Stimulated activated CD4-positive, alpha-beta T cell treated with anti-CD3 and anti-CD28 coated beads, Interleukin-1b, Interleukin-23, amount 100 ng/mL, for 24 hours (primary cell): ENCODE measurements at places on chromosomes 1 and 21.

DNA sequence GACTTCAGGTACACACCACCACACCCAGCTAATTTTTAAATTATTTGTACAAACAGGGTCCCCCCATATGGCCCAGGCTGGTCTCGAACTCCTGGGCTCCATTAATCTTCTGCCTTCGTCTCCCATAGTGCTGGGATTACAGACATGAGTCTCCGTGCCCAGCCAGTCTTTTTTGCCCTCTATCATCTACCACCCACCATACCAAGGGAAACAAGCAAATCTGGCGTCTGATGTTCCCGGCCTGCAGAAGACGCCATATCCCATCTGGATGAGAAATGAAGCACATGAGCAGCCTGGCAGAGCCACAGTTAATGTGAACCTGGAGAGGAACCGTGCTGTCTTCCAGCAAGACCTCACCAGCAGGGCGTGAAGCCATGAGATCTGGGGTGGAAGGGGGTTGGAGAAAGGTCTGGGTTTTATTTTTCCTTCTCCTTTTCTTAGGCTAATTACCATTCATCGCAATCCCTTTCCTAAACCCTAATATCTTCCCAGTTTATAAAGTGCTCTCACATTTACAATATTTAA, 1.8 kb upstream of the PRELP start:
- DNase-seq, result no peak

DNA sequence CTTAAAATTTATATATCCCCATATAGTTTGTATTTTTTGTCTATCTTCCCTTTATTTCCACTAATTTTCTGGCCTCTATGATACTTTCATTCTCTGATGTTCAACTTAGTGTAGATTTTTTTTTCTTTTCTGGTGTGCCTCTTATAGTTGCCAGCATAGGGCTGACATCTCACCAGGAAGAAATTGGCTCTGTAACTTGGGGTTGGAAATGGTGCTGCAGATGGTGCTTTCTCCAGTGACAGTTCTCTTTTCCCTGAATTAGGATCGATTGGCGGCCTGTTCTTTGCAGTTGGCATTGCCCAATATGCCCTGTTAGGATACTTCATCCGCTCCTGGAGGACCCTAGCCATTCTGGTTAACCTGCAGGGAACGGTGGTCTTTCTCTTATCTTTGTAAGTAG, 50.3 kb downstream of the SLC22A15 start:
- no peak for DNase-seq

- no peak for DNase-seq
Measured at GRCh38 chr1:56540467-56540866, 38.9 kb downstream of the PLPP3 start.

GRCh38 chr1:30950053-30950452, 41.5 kb upstream of the SDC3 start:
- DNase-seq, result no peak

DNA sequence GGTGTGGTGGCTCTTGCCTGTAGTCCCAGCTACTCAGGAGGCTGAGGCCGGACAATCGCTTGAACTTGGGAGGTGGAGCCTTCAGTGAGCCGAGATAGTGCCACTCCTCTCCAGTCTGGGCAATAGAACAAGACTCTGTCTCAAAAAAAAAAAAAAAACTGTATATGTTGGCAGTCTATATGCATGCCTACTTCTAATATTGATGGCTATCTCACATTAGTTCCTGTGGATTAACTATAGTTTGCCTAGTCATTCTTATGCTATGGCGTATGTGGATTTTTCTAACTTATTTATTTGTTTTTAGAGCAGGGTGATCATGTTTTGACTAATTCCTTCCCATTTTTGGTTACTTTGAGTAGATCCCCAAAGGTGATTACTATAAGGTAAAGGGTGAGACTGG, 9.4 kb downstream of the GSTM1 start:
- DNase-seq, result no peak

GRCh38 chr1:204830747-204831146, 39.9 kb upstream of the NFASC start:
- DNase-seq, result no peak

GRCh38 chr1:96355961-96356360, 365.6 kb upstream of the PTBP2 start:
- DNase-seq, result no peak

DNA sequence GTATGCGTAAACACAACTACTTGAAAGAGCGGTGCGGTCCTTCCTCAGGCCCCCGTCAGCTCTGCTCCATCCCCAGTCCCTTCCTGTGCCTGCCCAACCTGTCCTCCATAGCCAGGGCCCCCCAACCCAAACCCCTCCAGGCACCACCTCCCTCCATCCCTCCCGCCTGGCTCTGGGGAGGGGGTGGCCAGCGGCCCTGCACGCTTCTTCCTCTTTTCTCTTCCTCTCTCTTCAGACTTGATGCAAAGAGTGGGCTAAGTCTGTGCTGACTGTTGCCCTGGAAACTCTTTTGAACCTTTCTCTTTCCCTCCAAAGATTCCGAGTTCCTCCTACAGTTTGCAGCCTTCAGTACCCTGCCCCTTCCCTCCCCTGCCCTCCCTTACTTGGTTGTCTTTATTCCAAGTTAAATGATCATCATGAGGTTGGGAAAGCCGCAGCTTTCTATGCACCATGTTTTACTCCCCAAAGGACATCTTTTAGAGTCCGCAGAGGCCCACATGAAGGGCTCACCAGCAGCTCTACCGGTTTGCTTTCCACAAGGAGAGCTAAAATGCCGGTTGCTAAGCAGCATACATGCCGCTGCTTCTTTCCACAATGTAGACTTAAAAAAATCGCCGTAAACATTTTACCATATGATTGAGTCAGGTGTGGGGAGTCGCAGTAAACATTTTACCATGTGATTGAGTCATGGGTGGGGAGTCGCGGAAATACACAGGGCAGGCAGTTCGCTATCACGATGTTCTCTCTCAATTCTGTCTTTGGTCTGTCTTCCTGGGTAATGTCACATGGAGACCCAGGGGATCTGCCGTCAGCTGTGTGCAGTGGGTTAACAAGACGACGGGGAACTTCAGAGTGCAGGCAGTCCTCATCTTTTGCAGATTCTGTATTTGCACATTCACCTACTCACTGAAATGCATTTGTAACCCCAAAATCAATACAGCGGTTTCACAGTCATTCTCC, 525.3 kb downstream of the KIF26B start:
- DNase-seq, result no peak

DNA sequence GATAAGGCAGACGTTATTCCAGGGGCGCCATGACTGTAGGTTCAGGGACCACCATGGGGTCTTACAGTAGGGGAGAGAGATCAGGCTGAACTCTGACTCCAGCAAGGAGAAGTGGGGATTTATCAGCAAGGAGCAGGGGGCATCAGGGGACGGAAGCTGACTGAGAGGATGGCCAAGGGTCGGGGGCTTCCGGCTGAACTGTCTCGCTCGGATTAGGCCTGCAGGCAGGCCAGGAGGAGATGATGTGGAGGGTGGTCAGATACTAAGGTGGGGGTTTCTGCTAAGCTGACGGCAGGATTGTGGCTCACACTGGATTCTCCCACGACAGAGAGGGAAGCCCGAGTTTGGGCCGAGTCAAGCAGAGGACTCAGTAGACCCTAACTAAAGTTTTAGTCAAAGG, 186.9 kb upstream of the VAMP3 start:
- DNase-seq, result no peak

- DNase-seq, result no peak
Measured at GRCh38 chr1:15083578-15083977, 70.0 kb upstream of the TMEM51 start.

- no peak for DNase-seq
Measured at GRCh38 chr1:222390181-222390580, 157.7 kb downstream of the HHIPL2 start.

GRCh38 chr1:244665771-244666217, 12.9 kb downstream of the DESI2 start:
- no peak for DNase-seq

DNA sequence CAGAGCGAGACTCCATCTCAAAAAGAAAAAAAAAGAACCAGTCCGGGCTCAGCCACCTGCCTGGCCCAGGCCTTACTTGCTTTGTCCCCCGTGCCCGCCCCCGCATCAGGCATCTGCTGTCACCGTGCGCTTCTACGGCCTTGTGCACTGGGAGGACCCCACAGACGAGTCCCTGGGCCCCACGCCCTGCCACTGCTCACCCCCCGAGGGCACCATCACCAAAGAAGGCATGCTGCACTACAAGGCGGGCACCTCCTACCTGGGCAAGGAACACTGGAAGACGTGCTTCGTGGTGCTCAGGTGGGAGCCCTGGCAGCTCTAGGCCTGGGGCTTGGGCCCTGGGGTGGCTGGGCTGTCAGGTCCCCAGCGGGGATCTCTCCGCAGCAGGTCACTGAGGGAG, 5.6 kb upstream of the SLC25A34 start:
- no peak for DNase-seq

- DNase-seq, result peak; percentile 88
Measured at GRCh38 chr1:1511533-1512285, at the start of gene ATAD3A. ATAD3A (plus strand) TSS chr1:1512162; CDS start chr1:1512269, 107 bp downstream.

- no peak for DNase-seq
Measured at GRCh38 chr1:198575292-198575691, 34.8 kb upstream of the ATP6V1G3 start.

DNA sequence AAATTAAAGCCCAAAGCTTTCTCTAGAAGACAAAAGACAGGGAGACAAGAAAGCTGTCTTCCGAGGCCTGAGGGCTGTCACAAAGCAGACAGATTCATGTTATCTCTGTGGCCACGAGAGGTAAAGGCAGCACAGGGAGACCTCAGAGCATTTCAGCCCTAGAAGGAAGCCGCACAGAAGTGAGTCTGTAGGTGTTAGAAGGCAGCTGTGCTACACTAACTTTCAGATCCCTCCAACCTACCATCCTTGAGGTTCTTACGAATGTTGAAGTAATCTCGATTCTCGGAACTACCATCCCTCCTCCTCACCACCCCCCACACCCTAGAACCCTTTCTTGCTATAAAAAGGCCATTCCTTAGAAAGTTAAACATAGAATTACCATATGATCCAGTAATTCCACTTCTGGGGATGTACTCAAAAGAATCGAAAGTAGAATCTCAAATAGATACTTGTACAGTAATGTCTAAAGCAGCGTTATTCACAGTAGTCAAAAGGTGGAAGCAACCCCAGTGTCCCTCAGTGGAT, 21.5 kb upstream of the LYST start:
- DNase-seq, result peak; percentile 65

- DNase-seq, result no peak
Measured at GRCh38 chr1:36894824-36895223, 139.5 kb downstream of the GRIK3 start.

DNA sequence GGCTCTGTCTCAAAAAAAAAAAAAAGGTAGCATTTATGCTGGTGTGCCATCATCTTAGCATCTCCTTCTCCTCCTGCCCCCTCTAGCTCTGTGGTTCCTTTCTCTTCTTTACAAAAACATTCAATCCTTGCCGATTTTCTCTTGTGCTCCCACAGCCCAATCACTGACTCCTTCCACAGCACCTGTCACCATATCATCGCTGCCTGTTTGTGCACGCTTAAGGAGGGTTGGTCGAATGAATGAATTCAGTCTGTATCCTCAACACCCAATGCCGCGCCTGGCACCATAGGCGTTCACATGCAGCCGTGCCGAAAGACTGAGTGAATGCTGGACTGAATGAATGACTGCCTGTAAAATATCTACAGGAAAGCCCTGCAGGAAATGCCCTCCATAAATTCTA, 7.9 kb downstream of the RNU5D-1 start:
- no peak for DNase-seq

DNA sequence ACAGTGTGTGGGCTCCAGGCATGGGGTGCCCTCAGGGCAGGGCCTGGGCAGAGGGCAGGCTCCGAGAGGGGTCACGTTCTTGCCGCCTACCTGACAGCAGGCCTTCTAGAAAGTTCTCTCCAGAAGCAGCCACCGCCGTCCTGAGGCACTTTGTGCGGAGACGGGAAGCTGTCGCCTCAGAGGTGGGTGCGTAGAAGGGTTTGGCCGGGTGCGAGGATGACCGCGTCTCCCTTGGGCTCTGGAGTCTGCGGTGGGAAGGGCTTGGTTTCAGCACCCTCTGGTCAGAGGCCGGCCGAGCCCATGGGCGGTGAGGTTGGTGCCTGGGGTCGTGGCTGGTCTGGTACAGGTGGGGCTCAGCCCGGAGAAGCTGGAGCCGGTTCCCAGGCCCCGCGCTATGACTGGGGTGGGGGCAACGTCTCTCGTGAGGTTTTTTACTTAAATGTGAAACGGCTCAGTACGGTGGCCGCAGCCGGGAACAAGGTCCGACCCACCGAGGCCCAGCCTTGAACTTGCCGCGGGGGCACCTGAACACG, 10.1 kb upstream of the TTLL10 start:
- DNase-seq, result no peak
